Pulmonary artery endothelial cell (primary cell): ENCODE measurements at places on chromosomes 1 and 21. TPM values are rescaled to one million over a fixed set of nuclear protein-coding genes. Genes with fewer than 3 reads are reported as not detected.

Gene RIIAD1
- total RNA-seq: not detected in 2 replicates

GRCh38 chr21:16863362-16863905 lies 649.4 kb upstream of the CXADR start:
- no peak for DNase-seq

Gene COL24A1
- total RNA-seq: 0.07 TPM in 2 replicates

DNA sequence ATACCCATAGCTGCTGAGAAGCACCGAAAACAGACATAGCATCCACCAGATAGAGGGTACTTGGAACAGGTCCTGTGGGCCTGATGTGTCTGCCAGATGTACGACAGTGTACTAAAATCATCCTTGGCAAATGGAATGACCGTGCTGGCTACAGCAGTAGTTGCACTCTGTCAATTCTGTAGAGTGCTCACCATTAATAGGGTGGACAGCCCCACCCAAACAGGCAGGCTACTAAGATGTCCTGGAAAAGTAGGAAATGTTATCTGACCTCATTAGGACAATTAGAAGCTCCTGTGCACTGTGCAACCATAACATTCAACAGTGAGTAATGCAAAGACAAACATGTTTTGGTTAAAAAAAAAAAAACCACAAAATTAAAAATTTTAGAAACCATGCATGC lies 106.2 kb downstream of the PTPN14 start:
- DNase-seq: no peak

Gene S100A9
- 0.13 and 0.95 TPM in 2 replicates for total RNA-seq
